ENCODE measurements at places on chromosomes 4 and X.

DNA sequence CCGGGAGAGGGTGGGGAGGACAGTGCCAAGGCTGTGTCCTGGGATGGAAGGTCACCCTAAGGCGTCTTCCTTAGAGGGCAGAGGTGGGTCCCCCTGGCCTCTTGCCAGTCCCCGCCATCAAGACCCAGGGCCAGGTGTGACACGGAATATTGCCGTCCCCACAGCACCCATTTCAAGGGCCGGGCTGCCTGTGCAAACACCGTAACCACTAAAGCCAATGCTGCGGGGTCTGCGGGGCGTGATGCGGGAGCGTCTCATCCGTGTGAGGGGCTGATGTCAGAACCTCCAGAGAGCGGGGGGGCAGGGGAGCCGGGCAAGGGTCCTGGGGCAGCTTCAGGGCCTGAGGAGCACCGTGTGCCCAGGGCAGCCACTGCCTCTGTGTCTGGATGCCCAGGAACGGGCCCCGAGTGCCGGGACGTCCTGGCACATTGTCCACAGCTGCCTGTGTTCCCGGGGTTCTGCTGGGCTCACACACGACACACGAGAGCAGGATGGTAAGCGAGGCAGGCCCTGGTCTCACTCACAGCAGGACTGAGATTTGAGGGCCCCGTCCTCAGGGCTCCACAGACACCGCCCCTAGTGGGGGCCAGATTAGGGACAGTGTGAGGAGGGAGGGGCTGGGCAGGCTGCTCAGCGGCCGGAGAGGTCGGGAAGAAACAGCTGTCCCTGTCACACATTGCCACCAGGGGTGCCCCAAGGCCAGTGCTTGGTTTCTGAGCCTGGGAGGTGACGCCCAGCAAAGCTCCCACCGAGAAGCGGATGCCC is 29.2 kb downstream of the NKX1-1 start:
- no peak for DNase-seq

DNA sequence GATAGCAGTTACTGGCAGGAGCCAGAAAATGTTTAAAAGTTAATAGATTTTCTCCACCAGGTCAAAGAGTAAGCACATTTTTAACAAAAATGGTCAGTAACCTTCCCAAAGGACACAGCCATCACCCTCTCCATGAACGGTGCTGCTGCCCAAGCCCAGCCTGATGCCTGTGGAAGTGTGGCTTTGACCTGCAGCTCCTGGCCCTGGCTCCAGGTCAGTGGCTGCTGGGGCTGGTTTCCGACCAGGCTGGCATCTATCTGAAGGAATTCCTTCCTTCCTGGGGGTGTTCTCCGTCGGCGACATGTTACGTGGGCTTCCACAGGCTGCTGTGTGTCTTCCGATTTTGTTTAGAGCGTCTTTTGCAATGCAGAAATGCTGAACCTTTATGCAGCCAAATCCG is 61.7 kb downstream of the ACOX3 start:
- DNase-seq: no peak

DNA sequence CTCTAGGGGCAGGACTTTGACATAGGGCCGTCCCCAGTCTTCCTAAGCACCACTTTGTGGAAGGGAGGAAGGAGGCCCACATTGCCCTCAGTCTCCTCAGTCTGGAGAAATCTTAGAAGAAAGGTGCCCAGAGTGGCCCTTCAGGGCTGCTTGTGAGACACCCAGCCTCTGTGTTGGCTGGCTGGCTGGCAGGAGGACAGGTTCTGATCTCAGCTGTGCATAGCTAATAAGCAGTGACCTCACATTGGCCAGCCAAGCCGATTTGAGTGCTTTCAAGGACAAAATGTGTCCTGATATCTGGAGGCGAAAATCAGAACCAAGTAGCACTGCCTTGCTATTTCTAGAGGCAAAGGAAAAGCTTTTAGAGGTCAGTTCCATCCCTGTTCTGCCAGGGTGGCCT is 211.5 kb downstream of the BCOR start:
- DNase-seq: no peak

DNA sequence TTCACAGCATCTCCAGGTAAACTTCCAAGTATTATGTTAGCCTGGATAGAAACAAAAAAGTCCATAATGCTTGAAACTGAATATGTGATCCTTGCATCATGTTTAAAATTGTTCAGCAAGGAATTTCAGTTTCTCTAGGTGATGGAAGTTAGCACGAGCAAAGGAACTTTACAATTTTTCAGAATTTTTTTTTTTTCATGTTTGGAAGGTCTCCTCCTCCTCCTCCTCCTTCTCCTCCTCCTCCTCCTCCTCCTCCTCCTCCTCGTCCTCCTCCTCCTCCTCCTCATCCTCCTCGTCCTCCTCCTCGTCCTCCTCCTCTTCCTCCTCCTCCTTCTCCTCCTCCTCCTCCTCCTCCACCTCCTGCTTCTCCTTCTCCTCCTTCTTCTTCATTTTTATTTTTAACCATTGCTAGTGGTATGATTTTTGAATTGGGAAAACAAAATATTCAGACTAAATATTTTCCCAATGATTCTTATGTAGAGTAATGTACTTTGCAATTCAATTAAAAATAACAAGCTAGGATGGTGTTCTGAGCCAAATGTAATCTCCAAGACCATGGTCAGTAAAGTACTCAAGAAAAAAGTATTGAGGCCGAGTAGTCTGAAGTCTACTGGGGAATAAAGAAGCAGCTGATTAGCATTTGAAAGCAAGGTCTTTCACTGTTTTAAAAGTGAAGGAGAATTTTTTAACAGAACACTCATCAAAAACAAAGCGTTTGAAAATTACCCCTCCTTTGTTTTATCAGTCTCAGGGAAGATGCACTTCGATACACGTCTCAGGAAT is 420.9 kb upstream of the ATOH1 start:
- DNase-seq: no peak
